ENCODE measurements at places on chromosomes 3 and 15. TPM values are rescaled to one million over a fixed set of nuclear protein-coding genes. Genes with fewer than 3 reads are reported as not detected.

The CCNDBP1 gene
- total RNA-seq = 38.5 TPM

The SCN11A gene
- 0.63 TPM for total RNA-seq

The MRAS gene
- 64.5 TPM for total RNA-seq

The SNX33 gene
- total RNA-seq = 3.4 TPM

The CLDN1 gene
- 2.5 TPM for total RNA-seq

The SV2B gene
- 34.7 TPM for total RNA-seq

The TGM4 gene
- not detected for total RNA-seq
